Sigmoid colon (tissue), 7 donors: ENCODE measurements at places on chromosomes 2 and 18. TPM values are rescaled to one million over a fixed set of nuclear protein-coding genes. Genes with fewer than 3 reads are reported as not detected.

DNER gene
- 2.7 TPM for polyA plus RNA-seq

DQX1 gene
- polyA plus RNA-seq, result 15.6 TPM

PDIA6 gene
- polyA plus RNA-seq, result 31.8 TPM

SFXN5 gene
- 5.4 TPM for polyA plus RNA-seq

AMER3 gene
- polyA plus RNA-seq, result 0.28 TPM

MC2R gene
- not detected for polyA plus RNA-seq

TBR1 gene
- not detected for polyA plus RNA-seq

BAZ2B gene
- polyA plus RNA-seq, result 9.0 TPM

PELI1 gene
- polyA plus RNA-seq, result 21.5 TPM

IL37 gene
- not detected for polyA plus RNA-seq

SCN1A gene
- polyA plus RNA-seq, result not detected

AP1S3 gene
- 3.0 TPM for polyA plus RNA-seq

CAPN14 gene
- not detected for polyA plus RNA-seq

GALR1 gene
- not detected for polyA plus RNA-seq

PSMA8 gene
- polyA plus RNA-seq, result not detected

VWA3B gene
- 1.2 TPM for polyA plus RNA-seq

SLC9A2 gene
- 14.0 TPM for polyA plus RNA-seq

FZD7 gene
- 0.23 TPM for polyA plus RNA-seq
